ENCODE measurements at places on chromosomes 2 and 18.

GRCh38 chr2:75292826-75293225, 93.5 kb upstream of the TACR1 start:
- H3K4me1 ChIP-seq, result no peaks in the 10 kb centered on the region
- H3K4me3 ChIP-seq, result no peak overlapping the region
- no peak overlapping the region for H3K27ac ChIP-seq
- H3K36me3 ChIP-seq, result no peaks in the 10 kb centered on the region
- DNase-seq, result no peak

DNA sequence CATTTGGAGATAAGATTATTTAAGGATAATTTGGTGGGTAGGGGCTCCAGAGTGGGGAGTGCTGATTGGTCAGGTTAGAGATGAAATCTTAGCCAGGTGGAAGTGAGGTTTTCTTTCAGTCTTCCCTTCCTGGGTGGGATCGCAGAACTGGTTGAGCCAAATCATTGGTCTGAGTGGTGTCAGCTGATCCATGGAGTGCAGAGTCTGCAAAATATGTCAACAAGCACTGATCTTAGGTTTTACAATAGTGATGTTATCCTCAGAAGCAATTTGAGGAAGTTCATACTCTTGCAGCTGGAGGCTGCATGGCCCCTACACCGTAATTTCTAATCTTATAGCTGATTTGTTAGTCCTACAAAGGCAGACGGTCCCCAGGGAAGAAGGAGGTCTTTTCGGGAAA, 1483.4 kb upstream of the ZEB2 start:
- no peaks in the 10 kb centered on the region for H3K4me1 ChIP-seq
- no peaks in the 10 kb centered on the region for H3K27me3 ChIP-seq
- no peak overlapping the region for H3K27ac ChIP-seq
- no peak overlapping the region for H3K4me3 ChIP-seq
- H3K36me3 ChIP-seq, result no peaks in the 10 kb centered on the region

DNA sequence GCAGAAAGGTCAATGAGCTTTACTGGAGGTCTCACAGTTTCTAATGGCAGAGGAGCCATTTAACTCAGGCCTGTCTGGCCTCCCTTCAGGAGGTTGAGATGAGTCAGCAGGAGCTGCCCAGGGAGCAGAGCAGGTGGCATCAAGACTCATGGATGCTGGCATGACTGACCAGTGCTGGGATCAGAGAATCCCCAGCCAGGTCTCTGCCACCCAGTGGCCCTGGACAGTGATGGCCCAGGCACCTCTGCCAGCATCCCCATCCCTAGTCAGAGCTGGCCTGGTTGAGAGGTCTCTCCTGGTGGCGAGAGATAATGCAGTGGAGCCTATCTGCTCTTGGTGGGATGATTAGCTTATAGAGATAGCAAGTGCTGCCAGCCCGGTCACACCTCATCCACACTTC, 43.1 kb downstream of the GYPC start:
- no peaks in the 10 kb centered on the region for H3K27me3 ChIP-seq
- DNase-seq, result peak; percentile 65
- H3K4me1 ChIP-seq, result peaks cover 17% of the 10 kb centered on the region
- H3K27ac ChIP-seq, result no peak overlapping the region

GRCh38 chr18:41790687-41791086, 164.3 kb upstream of the PIK3C3 start:
- no peak for DNase-seq
- no peaks in the 10 kb centered on the region for H3K4me1 ChIP-seq

DNA sequence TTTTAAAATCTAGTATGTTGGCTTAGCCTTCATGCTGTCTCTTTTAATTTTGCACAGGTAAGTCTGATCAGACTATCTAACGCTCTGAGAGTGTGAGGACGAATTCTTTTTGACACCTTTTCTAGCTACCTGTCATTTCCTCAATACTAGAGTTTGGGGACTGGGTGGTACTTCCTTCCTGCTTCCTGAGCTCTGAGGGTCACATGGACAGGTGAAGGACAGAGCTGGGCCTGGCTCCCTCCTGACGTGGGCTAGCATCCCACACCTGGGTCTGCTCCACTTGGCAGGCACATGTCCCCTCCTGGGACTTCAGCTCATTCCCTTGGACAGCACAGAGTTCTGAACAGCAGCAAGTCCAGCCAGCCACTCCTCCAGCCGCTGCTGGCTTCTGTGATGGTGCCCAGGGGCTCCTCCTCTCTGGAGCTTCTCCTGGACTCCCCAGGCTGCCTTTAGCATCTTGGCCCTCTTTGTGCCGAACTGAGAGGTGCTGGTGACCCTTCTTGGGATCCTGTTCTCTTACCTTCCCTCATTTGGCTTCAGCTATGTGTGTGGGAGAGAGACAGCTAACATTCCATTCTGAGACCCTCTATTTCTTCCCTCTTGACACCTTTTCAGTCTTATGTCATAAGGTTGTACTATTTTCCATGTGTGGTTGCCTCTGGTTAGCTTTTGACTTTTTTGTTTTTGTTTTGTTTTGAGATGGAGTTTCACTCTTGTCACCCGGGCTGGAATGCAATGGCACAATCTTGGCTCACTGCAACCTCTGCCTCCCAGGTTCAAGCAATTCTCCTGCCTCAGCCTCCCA, 106.9 kb downstream of the B3GNT2 start:
- no peaks in the 10 kb centered on the region for H3K36me3 ChIP-seq
- no peaks in the 10 kb centered on the region for H3K27me3 ChIP-seq
- DNase-seq, result no peak
- H3K4me1 ChIP-seq, result no peaks in the 10 kb centered on the region
- H3K27ac ChIP-seq, result no peak overlapping the region

DNA sequence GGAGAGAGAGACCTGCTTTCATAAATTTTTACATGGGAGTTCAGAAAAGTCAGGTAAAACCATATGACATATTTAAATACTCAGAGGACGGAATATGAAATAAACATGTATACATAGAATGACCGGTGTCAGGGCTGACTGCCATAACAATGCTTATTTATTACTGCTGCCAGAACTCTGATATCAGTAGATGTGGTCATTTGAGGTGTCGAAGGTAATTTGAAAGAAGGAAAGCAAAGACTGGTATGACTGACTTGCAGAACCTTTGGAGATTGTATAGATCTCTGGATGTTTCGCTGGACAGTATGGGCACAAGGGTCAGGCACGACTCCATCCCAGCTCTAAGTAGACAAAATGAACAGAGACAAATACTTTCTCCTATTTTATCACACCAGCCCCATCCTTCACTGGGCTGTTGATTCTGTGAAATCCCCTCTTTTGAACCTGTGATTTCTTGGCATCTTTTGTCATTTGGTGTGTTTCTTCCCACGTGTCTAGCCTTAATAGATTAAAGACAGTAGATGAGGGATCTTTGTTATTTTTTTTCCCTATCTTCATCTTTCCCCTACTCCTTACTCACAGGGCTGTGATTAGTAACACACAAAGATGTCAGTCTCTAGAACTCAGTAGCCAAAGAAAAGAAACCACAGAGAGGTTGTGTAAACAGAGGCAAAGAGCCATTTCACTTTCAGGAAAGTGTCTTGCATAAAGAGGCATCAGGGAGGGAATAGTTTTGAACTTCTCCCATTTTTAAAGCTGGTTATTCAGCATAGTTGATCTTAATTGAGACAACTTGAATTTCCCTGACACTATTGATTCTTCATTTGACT, 61.6 kb downstream of the ICOS start:
- H3K4me1 ChIP-seq, result no peaks in the 10 kb centered on the region
- H3K27ac ChIP-seq, result no peak overlapping the region
- no peaks in the 10 kb centered on the region for H3K36me3 ChIP-seq
- H3K4me3 ChIP-seq, result no peak overlapping the region
- no peaks in the 10 kb centered on the region for H3K27me3 ChIP-seq

DNA sequence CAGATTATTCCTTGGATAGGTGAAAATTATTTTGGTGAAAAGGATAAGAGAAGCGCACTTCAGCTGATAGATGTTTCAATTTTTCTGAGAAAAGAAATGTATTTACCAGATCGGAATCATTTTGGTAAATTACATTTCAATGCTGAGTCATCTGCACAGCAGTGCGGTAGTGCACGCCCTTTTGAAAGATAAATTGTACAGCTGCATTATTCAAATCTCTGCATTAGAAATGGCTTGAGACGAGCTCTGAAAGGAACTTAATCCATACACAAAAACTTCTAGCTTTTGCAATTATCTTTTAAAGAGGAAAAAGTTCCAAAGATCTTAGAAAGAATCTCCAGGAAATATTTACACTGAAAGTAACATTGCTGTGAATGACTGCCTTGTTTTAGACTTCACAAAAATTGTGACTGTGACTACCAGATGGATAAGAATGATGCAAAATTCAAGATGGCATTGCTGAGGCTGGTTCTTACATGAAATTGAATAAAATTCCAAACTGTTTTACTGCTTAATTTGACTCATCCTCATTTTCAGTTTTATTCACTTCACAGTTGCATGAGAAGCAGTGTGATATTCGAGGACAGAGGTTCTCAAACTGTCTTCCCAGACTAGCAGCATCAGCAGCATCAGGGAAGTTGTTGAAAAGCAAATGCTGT, 161.7 kb downstream of the RND3 start:
- no peaks in the 10 kb centered on the region for H3K36me3 ChIP-seq
- no peak for DNase-seq
- no peaks in the 10 kb centered on the region for H3K4me1 ChIP-seq
- no peak overlapping the region for H3K27ac ChIP-seq
- no peaks in the 10 kb centered on the region for H3K27me3 ChIP-seq

GRCh38 chr2:118535171-118535817, 312.2 kb downstream of the EN1 start:
- H3K4me1 ChIP-seq, result no peaks in the 10 kb centered on the region
- no peak overlapping the region for H3K4me3 ChIP-seq
- no peak for DNase-seq
- no peaks in the 10 kb centered on the region for H3K27me3 ChIP-seq
- no peaks in the 10 kb centered on the region for H3K36me3 ChIP-seq

DNA sequence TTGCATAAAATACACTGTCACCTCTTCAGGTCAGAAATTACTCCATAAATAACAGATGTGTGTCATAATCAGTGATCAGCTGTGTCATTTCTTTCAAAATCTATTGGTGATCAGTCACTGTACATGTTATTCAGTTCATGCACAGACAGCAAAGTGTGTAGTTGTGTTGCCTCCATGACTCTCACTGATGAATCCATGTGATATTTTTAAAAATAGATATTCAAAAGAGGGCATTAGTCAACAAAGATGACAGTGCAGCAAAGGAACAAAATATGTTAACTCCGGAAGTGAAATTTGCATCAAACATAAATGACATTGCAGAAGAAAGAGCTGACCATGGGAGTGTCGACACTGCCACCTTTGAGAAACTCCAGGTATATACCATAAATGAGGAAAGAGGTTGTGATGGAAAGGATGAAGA, 17.1 kb upstream of the MCM6 start:
- H3K4me3 ChIP-seq, result no peak overlapping the region
- no peaks in the 10 kb centered on the region for H3K27me3 ChIP-seq
- H3K4me1 ChIP-seq, result no peaks in the 10 kb centered on the region

DNA sequence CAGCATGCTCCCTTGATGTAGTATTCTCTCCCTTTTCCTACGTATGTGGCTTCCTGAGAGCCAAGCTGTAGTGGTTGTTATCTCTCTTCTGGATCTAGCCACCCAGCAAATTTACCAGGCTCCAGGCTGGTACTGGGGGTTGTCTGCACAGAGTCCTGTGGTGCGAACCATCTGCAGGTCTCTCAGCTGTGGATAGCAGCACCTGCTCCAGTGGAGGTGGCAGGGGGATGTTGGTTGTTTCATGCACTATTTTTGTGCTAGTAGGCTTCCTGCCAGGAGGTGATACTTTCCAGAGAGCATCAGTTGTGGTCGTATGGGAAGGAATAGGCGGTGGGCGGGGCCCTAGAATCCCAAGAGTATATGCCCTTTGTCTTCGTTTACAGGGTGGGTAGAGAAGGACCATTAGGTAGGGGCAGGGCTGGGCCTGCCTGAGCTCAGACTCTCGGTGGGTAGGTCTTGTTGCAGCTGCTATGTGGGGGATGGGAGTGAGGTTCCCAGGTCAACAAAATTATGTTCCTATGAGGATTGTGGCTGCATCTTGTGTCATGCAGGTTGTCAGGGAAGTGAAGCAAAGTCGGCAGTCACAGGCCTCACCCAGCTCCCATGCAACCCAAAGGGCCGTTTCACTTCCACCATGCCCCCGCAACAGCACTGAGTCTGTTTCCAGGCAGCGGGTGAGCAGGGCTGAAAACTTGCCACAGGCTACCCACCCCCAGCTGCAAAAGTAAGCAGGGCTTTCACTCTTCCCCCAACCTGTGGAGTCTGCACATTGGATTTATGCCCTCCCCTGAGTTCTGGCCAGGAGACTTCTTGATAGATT, 1139.5 kb downstream of the BCL11A start:
- H3K4me1 ChIP-seq, result no peaks in the 10 kb centered on the region
- H3K27ac ChIP-seq, result no peak overlapping the region
- no peak for DNase-seq
- no peak overlapping the region for H3K4me3 ChIP-seq
- no peaks in the 10 kb centered on the region for H3K36me3 ChIP-seq

GRCh38 chr2:221671515-221671914, 99.4 kb upstream of the EPHA4 start:
- no peaks in the 10 kb centered on the region for H3K4me1 ChIP-seq
- no peak overlapping the region for H3K4me3 ChIP-seq
- H3K27me3 ChIP-seq, result no peaks in the 10 kb centered on the region
- H3K36me3 ChIP-seq, result no peaks in the 10 kb centered on the region
- H3K27ac ChIP-seq, result no peak overlapping the region

- no peaks in the 10 kb centered on the region for H3K27me3 ChIP-seq
- H3K36me3 ChIP-seq, result no peaks in the 10 kb centered on the region
- peaks cover 16% of the 10 kb centered on the region for H3K4me1 ChIP-seq
- no peak overlapping the region for H3K27ac ChIP-seq
Observed at GRCh38 chr2:45724335-45724734, 72.9 kb downstream of the PRKCE start.

DNA sequence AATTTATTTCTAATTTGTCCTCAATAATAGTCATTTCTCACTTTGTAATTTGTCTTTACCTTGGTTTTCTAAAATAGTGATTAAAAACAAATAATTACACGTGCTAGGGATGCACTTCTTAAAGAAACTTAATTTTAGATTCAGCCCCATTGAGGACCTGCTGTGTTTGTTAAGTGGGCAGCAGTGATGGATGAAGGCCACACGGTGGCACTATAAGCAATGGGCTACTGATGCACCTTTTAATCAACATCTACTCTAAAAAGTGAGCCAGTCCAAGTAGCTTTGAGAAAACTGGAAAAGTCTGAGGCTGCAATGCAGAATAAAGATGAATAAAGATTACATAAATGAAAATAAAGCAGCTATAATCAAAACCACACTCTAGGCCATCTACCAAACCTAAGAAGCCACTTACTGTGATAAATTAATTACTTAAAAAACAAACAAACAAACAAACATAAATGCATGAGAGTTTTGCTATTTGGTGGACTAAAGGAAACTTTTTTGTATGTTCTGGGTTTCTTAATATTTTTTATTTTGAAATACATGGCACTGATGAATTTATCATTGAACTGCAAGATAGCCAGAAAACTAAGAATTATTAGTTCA, 89.3 kb downstream of the PDE11A start:
- no peaks in the 10 kb centered on the region for H3K4me1 ChIP-seq
- H3K36me3 ChIP-seq, result no peaks in the 10 kb centered on the region
- no peak for DNase-seq
- H3K4me3 ChIP-seq, result no peak overlapping the region
